Amniotic stem cell (primary cell): ENCODE measurements at places on chromosomes 5 and 9.

GRCh38 chr5:56737002-56737621 lies 78.2 kb upstream of the MAP3K1 start:
- no peak for DNase-seq

DNA sequence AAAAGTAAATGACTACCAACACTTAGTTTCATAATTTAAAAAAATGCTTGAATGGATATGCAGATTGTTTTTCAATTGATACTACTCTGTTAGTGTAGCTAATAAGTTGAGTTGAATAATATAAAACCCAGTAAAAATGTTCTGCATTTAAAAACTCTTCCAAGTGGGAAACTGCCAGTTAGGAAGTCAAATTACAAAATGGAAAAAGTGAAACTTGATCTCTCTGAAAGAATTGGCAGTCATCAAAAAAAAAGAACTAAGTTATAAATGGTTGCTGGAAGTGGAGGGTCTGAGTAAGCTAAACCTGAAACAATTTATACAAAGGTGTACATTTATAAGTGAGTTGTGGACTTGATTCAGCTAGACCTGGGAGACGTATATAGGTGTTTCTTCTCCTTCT lies 52.4 kb downstream of the VCAN start:
- DNase-seq, result no peak

- no peak for DNase-seq
These were observed 17.7 kb upstream of the ANGPTL2 start for GRCh38 chr9:127140181-127140580.

GRCh38 chr9:136740069-136740468 lies 2.7 kb downstream of the LCN10 start:
- no peak for DNase-seq

- DNase-seq, result no peak
These were observed 1.2 kb upstream of the GABRA1 start for GRCh38 chr5:161846746-161847145.

- no peak for DNase-seq
These were observed 125.9 kb upstream of the ANKRD55 start for GRCh38 chr5:56358703-56359681.

GRCh38 chr9:83633255-83633654 lies 10.3 kb downstream of the IDNK start:
- DNase-seq, result no peak

GRCh38 chr9:96061293-96061987 lies 185.9 kb downstream of the ERCC6L2 start:
- DNase-seq, result no peak

GRCh38 chr5:108629779-108630528 lies 117.7 kb upstream of the FER start:
- no peak for DNase-seq

GRCh38 chr5:70440-70839 lies 21.5 kb upstream of the PLEKHG4B start:
- DNase-seq, result no peak

DNA sequence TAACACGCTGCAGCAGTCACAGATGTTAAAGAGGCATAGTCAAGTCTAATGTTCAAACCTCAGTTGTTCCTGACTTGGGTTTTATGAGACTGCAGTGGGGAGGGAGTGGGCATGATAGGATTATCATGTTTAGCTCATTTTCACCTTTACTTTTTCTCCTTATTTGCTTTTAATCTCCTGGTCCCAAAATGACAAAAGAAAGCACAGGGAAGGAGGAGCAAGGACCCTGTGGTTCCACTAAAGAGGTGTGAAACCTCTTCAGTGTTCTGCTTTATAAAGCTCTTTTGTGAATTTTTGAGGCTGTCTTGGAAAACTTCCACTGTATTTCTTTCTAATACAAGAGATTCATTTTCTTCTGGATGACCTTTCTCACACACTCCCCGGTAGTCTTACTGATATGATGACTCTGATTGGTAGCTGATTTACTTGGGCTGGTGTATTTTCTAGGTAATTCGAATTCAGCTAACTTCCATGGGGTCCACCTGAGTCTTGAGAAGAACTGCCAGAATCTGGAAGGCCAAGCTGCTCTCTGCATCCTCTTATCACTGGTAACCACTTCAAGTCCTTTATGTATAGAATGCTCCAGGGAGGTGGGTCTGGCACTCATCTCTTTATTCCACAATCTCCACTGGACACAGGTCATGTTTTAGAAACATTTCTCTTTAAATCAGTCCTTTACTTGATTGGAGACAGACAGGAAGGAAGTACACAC lies 1364.4 kb upstream of the CDH9 start:
- DNase-seq, result no peak

GRCh38 chr5:33118761-33119415 lies 321.9 kb upstream of the TARS1 start:
- no peak for DNase-seq

DNA sequence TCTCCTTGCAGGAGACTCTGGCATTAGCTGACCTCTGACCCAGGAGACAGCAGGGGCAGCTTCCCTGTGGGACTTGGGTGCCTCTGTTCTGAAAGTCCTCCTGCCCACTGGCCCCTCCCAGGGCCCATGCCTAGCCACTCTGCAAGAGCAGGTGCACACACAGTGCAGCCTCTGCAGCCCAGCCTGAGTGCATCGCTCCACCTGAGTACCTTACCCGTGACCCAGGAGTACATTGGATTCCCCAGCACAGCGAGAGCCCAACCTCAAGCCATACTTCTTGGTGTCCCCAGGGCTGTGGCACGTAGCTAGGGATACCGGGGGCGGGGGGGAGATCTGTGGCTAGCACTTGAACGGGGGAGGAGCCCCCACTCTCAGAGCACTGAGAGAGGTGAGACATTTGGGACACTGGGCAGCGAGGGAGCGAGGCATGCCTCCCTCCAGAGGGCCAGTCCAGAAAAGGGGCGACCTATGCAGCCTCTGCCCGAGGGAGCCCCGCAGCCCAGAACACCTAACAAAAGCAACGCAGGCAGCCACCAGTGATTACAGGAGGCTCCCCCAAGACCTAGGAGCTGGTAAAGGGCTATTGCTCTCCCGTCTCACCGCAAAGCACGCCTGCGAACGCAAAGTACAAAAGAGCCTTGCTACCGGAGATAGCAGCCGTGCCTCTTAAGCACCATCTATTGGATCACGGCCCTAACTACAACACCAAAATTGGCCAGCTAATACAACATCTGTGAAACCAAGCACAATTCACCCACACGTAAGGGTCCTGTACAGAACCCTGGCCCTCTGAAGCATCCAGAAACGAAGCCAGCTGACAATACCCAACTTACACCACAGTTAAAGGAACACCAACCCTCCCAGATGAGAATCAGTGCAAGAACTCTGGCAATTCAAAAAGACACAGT lies 826 bp upstream of the PRDM9 start:
- no peak for DNase-seq

GRCh38 chr9:121895818-121896544 lies 197.1 kb downstream of the TTLL11 start:
- DNase-seq, result no peak

DNA sequence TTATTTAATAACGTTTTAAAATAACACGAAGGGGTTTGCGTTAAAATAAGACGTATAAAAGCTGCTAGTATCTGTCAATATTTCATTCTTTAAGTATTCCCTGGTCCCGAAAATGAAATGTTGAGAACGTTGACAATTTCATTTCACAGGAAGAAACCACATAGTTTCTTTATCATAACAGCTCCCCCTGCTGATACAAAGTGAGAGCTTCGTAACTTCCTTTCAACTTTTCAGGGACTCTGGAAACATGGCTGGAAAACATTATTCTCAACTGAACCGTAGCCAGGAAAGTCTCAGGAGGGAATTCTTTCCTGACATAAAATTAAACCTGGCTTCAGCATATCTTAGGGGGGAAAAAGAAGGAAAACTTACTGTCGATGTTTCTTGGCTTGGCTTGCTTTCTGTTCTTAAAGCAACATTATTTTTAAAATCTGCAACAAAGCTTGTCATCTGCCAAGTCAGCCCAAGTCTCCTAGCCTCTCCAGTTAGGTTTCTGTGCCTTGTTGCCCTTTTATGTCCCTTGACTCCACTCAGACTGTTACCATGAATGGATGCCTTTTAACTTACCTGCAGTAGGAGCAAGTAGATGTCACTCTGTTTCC lies 122.9 kb upstream of the DAB2 start:
- DNase-seq, result peak; percentile 51

DNA sequence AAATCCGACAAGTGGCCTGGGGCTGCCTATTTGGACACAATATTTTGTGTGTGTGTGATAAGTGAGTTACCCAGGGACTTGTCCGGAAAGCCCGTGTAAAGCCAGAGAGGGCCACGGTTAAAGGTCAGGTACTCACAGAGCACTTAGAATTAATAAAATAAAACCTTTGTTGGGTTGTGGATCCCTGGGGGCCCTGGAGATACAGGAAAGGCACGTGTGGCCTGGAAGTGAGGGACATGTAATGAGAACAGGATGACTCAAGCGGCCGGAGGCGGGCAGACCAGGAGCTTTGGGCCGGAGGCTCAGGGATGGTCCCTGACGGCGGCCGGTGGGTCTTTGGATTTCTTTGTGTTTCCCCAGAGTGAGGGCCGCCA lies 1.0 kb downstream of the DMRT2 start:
- DNase-seq, result no peak

DNA sequence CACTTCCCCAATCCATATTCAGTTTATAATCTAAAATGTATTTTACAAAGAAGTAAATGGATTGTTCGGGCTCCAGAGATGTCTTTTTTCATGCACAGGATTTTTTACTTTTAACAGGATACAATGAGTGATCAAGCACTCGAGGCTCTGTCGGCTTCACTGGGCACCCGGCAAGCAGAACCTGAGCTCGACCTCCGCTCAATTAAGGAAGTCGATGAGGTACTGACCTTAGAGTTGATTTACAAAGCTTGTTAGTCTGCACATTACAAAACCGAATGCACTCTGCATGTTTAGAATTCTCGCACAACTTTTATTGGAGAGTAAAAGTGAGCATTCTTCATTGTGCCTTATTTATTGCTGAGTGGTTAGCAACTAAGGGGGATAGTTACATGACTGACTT lies 65.2 kb downstream of the ERAP1 start:
- no peak for DNase-seq

GRCh38 chr9:37174247-37174646 lies 53.9 kb downstream of the ZCCHC7 start:
- peak; percentile 7 for DNase-seq

DNA sequence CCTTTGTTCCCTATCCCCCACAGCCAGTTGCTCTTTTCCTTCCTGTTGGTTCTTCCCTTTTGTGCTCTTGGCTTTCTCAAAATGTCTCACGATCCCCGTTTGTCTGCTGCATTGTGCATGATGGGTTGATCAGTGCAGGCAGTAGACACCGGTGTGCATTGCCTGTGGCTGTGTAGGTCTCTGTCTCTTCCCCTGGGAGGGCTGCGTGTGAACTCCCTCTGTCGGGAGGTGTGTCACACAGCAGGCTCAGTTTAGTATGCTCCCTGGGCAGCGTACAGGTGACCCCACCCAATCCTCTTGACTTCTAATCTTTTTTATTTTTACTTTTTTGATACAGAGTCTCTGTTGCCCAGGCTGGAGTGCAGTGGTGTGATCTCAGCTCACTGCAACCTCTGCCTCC lies 265.3 kb downstream of the FSTL4 start:
- DNase-seq, result no peak

GRCh38 chr9:83312537-83312936 lies 225.7 kb downstream of the FRMD3 start:
- DNase-seq, result no peak

DNA sequence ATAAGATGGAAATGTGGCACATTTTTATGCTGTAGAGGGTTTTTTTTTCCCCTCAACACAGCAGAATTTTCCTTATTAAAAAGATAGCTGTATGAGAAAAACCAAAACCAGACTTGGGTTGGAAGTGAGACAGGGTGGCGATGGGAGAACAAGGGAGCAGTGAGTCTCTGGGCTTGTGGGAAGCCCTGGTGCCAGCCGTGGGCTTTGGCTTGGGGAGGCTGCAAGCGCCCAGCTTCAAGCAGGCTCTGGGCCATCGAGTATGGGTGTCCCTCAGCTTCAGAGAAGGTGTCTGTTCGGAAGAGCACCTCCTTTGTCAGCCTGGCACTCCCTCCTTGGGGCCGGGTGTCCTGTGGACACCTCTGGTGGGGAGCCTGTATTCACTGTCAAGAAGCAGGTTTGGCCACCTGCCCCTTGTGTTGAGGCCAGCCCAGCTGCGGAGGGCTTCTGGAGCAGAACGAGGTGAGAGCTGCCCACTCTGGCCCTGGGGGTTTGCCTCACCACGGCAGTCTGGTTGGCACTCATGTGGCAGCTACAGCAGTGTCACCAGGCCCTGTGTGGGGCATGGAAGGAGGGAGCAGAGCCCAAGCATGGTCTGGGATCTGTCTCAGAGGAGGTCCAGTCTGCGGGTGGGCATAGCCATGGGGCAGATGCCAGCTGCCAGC lies 37.6 kb upstream of the ANGPTL2 start:
- DNase-seq, result no peak

- no peak for DNase-seq
These were observed 30.2 kb downstream of the CAPSL start for GRCh38 chr5:35908228-35908627.

DNA sequence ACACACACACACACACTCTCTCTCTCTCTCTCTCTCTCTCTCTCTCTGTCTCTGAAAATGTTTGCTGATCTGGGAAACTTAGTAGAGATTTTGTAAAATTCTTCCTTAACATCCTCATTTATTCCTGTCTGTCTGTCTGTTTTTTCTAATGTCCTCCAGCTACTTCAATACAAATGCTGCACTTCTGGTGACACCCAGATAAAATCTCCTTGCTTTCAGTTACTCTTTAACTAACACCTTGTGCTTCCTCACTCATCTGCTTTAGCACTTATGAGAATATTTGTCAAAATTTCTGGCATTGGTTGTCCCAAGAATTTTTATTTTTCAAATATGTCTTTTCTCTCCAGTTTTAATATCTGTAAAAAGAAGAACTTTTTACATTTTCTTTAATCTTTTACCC lies 35.0 kb upstream of the ARRDC3 start:
- DNase-seq, result no peak

- no peak for DNase-seq
These were observed 8.3 kb downstream of the KIF2A start for GRCh38 chr5:62314213-62314830.
